ENCODE measurements at places on chromosomes 3 and 15. TPM values are rescaled to one million over a fixed set of nuclear protein-coding genes. Genes with fewer than 3 reads are reported as not detected.

The XCR1 gene
- total RNA-seq: not detected

The PHLDB2 gene
- total RNA-seq: 122 TPM

The DNAH1 gene
- 1.9 TPM for total RNA-seq

- DNase-seq: no peak
Measured at GRCh38 chr3:73473181-73473897, 151.4 kb downstream of the PDZRN3 start.

GRCh38 chr3:16464511-16465148, 48.9 kb downstream of the RFTN1 start:
- no peak for DNase-seq

GRCh38 chr15:69887553-69887952, 210.2 kb downstream of the TLE3 start:
- DNase-seq: no peak

DNA sequence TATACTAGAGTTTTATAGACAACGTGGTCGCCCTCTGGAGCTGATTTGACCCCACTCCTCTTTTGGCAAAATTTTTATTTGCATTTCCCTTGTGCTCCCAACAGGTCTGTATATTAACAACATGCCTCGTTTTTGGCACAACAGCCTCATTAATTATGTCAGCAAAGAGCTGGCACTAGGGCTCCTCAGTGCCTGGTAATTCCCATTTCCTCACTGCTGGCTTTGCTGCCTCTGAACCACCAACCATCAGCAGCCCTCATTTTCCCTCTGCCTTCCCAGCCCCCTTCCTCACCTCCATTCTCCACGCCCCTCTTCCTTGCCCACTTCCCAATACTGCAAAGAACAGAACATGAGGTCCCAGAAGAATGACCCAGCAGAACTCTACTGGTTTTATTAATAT, 204.8 kb downstream of the ABHD5 start:
- DNase-seq: no peak

- DNase-seq: no peak
Measured at GRCh38 chr15:50066202-50066601, 52.8 kb downstream of the ATP8B4 start.

DNA sequence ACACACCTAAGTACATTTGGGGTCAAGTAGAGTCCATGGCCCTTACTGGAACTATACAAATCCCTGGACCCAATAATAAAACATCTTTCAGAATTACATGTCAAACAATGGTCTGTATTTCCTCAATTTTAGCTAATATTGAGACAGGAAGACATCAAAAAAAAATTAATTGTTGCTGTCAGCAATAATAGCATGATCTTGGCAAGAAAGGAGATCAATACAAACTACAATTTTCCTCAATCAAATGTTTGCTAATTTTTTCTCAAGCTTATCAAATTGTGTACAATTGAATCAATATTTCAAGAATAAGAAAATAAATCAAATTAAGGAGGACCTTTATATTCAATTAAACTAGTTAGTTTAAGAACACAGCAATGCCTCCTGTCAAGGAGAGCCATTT, 62.6 kb downstream of the FSIP1 start:
- no peak for DNase-seq
